ENCODE measurements at places on chromosomes 12 and 14.

DNA sequence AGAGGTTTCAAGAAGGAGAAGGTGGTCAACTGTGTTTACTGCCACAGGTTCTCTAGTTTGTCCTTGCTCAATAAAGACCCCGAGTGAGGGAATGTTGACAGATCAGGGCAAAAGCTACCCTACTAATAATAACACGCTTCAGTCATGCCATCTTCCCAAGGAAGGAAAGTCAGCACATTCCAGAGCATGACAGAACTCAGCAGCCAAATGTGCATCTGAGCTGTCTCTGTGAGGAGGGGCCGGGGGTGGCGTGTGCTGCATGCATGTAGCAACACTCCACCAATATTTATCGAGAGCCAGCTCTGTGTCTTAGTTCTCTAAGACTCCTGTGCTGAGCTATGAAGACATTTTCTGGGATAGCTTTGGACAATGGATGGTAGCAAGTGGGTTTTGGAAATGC lies 260.4 kb downstream of the DPF3 start:
- peak; percentile 64 for DNase-seq

GRCh38 chr14:28676479-28676878 lies 90.1 kb upstream of the FOXG1 start:
- DNase-seq = no peak

DNA sequence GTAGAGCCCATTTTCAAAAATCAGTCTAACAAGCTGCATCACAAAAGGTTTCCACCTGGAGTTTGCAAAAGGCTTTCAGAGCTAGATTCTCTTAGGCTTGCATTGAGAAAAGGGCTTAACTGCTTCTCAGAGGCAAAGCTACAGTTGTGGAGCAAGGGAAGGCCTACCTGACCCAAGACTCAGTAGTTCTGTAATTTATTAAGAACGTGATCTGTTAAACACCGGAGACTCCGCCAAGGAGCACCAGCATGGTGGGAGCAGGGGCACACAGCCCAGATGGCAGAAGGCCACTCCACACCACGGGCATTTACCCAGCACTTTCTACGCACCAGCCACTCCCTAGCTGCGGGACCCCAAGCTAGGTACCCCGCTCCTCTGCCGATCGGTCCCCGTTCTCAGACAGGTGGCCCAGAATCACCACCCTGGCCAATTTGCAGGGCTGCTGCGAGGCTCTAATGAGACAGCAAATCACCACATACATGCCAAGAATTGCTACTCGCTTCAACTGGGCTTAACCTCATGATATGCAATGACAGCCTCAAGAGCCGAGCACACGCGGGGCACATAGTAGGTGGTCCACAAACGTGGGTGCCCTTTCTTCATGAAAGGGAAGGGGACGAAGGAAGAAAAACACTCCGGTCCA lies 1.5 kb downstream of the ITPK1 start:
- DNase-seq = no peak

DNA sequence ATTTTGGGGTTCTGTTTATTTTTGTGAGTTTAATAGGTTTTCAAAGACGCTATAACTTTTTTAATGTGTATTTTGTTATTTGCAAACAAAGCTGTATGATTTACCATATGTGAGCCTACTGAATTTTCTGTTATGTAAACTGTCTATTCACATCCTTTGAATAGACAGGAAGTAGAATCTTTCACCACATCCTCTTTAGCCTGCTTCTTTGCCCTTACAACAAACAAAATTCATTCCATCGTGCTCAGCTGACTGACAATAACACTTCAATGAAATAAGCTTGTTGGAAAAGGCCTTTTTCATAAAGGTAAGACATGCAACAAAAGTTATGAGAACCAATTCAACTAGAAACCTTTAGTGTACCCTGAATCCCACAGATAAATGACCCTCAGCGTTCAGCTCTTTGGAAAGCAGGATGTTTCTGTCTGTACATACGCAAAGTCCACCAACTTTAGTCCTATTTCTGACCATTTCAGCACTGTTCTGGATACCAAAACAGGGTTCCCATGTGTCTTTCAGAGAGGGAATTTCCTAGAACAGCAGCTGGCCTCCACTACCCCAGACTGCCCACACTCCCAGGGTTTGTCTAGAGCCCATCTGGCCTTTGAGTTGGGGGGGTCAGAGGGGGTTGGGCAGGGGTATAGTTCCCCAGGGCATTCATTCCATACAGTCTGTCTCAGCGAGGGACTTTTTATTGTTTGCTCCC lies 71.3 kb downstream of the DUSP6 start:
- DNase-seq = no peak

DNA sequence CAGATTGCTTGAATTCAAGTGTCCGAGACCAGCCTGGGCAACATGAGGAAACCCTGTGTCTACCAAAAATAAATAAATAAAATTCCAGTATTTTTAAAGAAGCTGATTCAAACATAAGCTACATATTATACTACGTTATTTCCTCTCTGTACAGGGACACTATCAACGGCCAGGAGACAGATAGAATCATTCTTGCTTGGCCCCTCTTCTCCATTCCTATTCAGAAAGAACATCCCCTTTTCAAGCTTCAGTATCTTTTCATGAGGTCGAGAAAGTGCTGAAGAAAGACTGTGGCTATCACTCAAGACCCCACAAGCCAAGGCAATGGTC lies 314 bp upstream of the DHRS7 start:
- DNase-seq = no peak

DNA sequence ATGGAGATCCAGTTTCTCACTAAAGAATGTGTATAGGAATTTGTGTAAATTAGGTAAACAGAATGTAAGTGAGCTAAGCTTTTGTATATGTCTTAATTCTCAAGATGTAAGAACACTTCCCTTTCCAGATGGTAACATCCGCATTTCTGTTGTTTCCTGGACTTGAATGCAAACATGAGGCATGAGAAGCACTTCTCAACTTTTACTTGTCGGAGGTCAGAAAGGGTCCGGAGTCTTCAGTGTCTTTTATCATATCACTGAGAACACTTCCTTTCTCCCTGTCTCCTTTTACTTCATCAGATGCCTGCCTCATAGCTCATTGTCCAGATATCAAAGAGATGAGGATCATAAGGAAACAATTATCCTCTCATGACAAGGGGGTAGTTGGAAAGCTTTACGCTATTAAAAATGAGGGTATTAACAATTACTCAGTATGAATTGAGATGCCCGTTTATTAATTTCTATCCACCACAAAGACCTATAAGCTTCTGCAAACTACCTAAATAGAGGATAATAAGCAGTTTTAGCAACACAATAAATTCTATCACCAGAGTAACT lies 214.1 kb upstream of the FLRT2 start:
- DNase-seq = no peak
